Stimulated activated CD8-positive, alpha-beta memory T cell treated with anti-CD3 and anti-CD28 coated beads, Interleukin-4, amount 100 ng/mL, for 1 hour (primary cell): ENCODE measurements at places on chromosomes 1 and 21.

GRCh38 chr1:163439471-163439870 lies 117.7 kb downstream of the NUF2 start:
- DNase-seq, result no peak

DNA sequence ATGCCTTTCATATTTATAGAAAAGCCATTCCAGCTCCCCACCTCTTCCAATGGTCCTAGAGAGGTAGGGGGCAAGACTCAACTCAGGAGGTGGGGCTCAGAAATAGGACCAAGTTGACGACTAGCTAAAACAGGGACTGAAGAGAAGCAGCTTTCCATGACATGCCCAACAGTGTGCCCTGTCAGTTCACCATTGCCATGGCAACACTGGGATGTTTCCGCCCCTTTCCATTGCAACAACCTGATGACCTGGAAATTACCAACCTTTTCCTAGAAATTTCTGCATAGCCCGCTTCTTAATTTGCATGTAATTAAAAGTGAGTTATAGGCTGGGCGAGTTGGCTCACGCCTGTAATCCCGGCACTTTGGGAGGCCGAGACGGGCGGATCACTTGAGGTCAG lies 22.4 kb upstream of the INTS3 start:
- no peak for DNase-seq

- DNase-seq, result no peak
Measured at GRCh38 chr1:221104596-221104995, 225.4 kb downstream of the HLX start.

GRCh38 chr1:70778934-70779333 lies 268.7 kb downstream of the PTGER3 start:
- DNase-seq, result no peak

DNA sequence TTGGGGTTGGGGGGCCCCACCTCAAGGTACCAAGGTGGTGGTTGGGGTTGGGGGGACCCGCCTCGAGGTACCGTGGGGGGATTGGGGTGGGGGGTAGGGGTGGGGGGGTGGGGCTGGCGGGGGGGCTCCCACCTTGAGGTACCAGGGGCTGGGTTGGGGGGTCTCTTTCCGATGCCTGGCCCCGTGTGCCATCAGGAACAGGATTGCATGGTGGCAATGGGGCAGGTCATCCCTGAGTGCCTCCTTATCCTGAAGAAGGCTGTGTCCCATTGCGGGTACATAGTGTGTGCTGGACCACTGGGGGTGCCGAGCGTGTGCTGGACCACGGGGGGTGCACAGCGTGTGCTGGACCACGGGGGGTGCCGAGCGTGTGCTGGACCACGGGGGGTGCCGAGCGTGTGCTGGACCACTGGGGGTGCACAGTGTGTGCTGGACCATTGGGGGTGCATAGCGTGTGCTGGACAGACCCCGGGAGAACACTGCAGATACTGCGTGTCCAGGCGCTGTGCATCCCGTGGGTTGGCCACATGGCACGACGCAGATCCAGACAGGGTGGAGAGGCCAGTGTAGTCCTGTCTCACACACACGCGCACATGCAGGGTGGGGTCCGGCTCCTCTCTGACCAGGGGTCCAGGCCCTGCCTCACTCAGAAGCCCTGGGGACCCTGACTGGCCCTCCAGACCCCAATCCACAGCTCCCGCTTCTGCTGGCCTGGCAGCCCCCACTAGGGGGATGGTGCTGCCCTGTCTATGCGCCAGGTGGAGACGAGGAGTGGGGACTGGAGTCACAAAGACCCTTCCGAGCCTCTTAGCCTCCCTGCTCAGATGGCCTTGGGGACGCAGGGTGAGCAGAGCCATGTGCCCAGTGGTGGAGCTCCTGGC lies 4.2 kb downstream of the SCNN1D start:
- no peak for DNase-seq
